ENCODE measurements at places on chromosomes 1 and 21. TPM values are rescaled to one million over a fixed set of nuclear protein-coding genes. Genes with fewer than 3 reads are reported as not detected.

DNA sequence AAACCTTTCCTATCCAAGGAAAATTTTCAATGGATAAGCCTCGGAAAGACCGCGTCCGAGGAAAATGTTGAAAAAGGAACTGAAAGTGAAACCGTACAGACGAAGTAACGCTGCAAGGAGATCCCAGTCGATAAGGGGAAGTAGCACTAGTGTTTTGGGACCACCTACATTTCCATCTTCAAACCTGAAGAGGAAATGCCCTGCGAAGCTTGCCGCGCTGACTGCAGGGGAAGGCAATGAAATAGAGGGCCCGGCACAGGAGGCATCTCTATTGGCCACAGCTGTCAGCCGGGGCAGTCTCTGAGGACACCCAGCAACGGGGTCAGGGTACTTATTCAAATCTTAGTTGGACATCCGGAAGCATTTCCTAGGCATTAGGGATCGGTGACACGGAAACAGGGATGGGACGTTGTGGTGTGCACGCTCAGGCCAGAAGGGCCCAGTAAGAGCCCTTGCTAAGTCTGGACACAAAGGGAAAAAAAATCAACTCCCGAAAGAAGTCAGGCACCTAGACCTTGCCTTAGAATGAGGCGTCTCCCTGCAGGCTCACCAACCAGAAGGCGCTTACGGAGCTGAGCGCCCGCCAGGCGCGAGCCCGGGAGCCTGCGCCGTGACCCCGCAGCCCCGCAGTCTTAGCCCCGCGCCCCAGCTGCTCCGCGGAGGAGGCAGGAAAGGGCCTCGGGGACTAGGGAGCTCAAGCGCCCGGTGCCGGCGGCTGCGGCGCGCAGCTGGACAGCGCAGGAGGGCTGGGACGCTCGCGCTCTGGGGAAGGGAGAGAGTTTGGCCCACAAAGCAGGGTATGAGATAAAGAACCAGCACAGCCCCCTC lies 655 bp downstream of the USF1 start:
- peak; percentile 81 for DNase-seq

- no peak for DNase-seq
Observed at GRCh38 chr1:205563927-205564441, 59.5 kb downstream of the CDK18 start.

GRCh38 chr1:179995576-179995975 lies 41.0 kb downstream of the CEP350 start:
- DNase-seq = no peak

DNA sequence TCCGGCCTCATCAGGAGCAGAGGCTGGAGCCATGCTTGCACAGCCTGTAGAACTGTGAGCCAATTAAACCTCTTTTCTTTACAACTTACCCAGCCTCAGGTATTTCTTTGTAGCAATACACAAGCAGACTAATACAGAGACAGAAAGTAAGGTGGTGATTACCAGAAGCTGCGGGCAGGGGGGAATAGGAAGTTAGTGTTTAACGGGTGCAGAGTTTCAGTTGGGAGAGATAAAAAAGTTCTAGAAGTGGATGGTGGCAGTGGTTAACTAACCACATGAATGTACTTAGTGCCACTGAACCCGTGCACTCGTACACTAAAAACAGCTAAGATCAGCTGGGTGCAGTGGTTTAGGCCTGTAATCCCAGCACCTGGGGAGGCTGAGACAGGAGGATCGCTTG lies 80.4 kb upstream of the TARDBP start:
- DNase-seq = no peak

DNA sequence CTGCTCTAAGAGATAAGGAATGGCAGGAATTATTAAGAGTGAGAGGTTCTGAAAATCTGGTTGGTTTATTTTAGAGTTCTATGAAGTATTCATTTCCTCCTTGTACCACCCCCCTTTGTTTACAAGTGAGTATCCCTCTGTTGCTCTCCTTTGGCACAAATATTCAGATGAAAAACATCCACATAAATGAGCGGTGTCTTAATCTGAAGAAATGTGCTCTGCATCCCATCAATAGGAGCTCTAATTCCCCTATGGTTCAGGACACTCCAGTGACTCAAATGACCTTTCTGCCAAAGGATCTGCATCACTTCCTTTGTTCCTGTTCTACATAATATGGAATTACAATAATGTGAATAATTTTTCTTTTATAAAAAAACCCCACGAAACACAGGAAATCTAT lies 16.6 kb downstream of the DDAH1 start:
- no peak for DNase-seq

- no peak for DNase-seq
Observed at GRCh38 chr1:30213936-30214335, 509.4 kb downstream of the MATN1 start.

GRCh38 chr1:218656301-218657037 lies 311.3 kb downstream of the TGFB2 start:
- no peak for DNase-seq

GRCh38 chr1:111615870-111616715 lies 3.5 kb upstream of the RAP1A start:
- DNase-seq = no peak

DNA sequence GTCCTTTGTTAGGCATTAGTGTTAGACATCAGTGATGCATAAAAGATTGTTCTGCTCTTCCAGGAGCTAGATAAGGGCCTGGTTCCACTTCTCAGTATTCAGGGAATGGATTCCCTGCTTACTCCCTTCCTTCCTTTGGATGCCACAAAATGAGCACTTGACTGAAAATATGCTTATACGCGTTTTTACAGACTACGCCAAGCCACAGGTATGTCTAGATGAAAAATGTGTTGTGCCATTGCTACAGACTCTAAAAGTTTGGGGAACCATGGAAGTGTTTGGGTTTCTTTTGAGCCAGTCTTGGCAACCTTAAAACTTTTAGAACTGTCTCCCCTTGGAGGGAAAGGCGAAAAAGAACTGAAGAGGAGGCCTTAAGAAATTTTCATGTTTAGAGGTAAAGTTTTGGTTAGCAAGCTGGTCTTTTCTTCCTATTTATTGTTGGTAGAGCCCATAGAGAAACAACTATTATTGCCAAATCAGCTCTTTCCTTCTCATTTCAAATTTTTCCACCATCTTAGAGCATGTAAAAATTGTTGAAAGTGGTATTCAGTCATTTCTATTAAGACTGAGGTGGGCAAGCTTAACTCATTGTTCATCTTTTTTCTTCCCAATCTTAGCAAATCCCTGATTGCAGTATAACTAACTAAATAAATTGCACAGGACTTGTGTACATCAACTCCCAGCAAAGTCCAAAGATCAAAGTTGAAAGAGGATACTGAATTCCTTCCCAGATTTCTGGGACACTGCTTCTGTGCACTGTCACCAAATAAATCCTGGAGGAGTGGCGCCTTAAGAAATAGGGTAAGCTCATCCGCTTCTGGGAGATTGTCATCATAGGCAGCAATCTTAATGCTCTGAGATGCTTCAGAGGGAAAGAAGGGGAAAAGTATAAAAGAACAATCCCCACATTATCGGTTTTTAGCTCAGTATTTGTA lies 18.9 kb downstream of the FGGY start:
- DNase-seq = no peak

- DNase-seq = peak; percentile 28
Observed at GRCh38 chr1:157978586-157979403, 14.7 kb upstream of the KIRREL1 start.

DNA sequence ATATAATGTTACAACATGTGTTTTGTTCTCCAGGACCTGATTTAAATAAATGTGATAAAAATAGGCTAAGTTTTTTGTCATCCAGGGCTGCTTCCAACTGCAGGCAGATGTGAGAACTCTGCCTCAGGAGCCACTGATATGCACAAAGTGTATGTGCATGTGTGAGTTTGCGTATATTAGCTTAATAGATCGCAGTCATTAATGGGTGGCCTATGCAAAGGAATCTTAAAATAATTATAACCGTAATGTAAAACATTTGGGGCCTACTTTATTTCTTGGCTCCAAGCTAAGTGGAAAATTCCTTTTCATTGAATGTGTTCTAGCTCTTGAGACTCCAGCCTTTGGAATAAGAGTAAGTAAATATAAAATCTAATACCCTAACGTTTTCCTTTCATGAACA lies 16.8 kb downstream of the DHX9 start:
- DNase-seq = no peak

DNA sequence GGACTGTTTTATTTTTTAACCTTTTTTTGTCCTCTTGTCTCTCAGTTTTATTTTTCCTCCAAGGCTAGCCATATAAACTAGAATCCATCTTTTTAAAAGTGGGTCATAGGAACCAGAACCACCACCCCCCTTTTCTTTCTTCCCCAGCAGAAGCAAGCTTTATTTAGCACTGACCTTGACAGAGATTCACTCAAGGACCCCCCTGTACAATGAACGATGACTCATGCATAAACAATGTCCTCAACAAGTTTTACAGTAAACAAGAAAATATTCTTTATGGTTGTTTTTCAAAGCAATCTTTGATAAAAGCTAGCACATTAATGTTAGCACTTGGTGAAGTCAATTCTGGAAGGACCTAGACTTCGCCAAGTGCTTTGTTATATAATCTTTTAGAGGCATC lies 14.1 kb downstream of the PKN2 start:
- no peak for DNase-seq

DNA sequence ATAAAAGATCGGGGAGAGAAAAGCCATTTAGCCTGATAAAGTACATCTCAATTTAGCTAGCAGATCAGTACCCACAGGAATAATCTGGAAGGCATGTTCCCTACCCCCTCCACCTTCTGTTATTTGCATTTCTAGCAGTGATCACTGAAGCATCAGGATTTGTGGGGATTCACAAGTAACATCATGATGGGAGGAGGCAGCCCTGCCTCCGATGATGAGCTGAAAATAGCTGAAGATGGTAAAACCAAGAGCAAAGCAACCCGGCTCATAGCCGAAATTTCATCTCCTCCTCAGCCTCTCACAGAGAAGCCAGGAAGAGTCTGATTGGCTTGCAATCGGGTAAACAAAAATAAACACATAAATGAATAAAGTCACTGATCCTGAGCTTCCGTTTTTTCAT lies 2.4 kb downstream of the CCSAP start:
- no peak for DNase-seq

- no peak for DNase-seq
Observed at GRCh38 chr21:27424601-27425000, 457.7 kb upstream of the ADAMTS5 start.

DNA sequence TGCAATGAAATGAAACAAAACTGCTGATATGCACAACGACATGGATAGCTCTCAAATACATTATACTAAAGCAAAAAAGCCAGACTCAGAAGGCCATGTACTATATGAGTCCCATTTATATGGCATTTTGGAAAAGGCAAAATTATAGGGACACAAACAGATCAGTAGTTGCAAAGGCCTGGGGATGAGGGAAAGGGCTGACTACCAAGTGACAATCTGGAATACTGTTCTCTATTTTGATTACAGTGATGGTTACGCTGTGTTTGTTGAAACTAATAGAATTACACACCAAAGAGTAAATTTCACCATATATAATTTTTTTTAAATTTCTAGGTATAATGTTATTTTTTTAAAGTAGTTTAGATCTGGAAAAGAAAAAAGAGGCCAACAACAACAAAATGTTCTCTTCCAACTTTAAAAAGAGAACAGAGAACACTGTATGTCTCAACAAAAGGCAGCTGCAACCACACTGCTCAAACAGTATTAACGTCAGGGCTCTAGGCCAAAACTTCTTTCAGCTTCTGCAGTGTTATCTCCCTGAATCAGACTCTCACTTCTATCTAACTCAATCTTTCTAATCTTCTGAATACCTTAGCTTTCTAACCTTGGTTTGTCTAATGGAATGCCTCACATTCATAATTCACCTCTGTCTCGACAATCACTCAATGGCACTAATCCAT lies 75.8 kb downstream of the FOXJ3 start:
- no peak for DNase-seq

DNA sequence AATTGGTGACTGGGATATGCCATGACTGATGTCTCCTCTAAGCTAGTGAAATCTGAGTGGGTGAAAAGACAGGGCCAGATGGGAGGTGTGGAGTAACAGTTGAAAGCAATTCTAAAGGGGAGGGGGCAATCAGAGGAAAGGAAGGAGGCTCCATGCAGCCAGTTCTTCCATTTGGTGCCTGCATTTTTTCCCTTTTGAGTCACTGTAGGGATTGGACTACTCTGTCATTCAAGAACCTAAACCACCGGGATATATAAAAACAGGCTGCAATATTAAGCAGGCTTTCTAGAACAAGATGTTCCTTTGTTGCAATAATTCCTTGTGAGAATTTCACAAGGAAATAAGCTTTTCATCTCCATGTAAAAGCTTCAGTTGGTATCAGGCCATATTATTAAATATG lies 18.3 kb downstream of the CLIC6 start:
- DNase-seq = no peak

DNA sequence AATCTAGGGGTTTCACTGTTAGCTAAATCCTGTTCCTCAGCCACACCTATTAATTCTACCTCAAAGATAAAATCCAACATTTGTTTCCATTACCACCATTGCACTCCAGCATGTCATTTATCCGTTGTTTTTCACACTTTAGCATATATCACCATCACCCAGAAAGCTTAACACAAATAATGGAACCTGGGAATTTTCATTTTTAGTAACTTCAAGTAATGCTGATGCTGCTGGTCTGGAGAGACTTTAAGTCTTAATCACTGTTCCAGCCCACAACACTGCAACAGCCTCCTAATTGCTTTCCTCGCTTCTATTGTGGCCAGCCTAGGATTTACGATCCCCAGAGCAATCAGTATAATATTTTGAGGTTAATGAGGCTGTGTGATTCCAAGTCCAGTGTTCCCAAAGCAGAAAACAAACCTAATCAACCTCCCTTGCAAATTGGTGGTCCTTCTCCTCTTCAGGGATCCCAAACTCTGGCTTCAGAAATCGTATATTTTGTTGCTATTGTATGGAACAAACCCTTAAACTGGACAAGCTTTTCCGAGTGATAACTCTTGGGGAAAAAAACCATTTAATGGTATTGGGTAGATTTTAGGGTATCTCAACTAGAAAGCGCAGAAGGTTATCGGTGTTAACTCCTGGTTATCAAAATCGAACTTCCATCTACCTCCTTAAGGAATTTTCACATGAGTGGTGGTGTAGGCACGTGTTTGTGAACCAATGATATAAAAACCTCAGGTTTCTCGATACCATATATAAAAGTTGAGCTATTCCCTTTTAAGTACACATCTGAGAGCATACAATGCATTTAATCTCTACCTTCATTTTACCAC lies 50.0 kb upstream of the BOLA1 start:
- DNase-seq = no peak

DNA sequence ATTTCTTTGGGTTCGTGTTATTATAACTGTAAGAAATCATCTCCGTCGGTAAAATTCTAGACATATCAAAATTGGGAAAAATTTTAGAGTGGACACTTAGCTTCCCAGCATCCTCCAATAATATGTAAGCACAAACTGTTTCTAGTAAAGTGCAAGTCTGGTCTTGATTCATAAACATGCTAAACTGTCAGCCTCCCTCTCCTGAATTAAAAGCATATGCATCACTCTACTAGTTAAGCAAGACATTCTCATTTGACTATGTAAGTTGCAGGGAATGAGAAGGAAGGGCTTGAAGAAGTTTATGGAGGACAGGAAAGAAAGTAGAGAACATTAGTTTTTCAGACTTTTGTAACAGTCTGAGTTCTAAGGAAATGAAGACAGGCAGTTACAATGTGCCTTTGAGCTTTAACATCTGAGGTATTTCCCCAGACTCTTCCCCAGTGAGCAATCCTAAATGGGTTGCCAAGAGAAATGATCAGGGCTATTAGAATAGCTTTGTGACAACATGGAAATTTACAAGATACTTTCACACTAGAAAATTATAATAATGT lies 90.0 kb downstream of the TYW3 start:
- DNase-seq = peak; percentile 35

RNU1-3 gene
- 3,444 TPM for total RNA-seq

CELA3B gene
- not detected for total RNA-seq

RIMS3 gene
- total RNA-seq = 5.0 TPM

ERO1B gene
- 8.3 TPM for total RNA-seq

SWT1 gene
- 7.1 TPM for total RNA-seq

LEMD1 gene
- 2.2 TPM for total RNA-seq
